ENCODE measurements at places on chromosomes 1 and 21.

DNA sequence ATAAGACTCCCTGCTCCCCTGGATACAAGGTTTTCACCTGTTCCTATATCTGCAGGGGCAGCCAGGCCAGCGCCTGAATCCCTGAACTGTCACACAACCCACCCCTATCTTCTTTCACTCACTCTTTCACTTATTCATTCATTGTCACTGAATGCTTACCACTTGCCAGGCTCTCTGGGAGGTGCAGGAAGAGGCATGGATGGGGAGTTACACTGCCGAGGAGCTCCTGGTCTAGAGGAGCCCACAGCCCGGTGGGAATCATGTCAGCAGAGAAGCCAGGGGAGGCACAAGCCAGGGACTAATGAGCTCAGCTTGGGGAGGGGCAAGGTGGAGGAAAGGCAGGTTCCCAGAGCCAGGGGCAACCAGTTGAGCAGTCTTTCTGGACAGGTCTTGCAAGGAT, 155.8 kb downstream of the TRABD2B start:
- DNase-seq, result no peak

DNA sequence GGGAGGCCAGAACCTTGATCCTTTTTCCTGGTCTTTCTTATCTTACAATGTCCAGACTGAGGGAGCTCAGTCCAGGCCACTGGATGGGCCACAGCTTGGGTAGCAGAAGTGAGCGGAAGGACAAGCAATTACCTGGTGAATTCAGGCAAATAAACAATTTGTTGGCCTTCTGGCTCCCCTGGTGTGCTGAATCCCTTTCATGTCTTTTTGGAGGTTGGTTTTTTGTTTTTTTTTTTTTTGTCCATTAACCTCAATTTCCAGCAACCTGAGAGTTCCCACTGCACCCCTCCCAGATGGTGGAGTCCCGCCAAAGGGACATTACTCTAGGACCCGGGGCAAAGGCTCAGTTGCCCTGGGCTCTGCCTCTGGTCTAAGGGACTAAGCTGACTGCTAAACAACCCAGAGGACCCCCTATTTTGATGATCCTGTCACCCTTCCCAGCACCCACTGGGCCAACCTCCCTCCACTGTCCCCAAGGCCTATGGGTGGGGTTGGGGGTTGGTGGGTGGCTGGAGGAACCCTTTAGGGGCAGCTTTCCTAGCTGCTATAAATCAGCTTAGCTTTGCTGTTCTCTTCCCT, 85.5 kb downstream of the KCND3 start:
- no peak for DNase-seq

- no peak for DNase-seq
Observed at GRCh38 chr1:19557609-19558051, 72.3 kb upstream of the CAPZB start.

GRCh38 chr1:119467857-119468668, 38.9 kb upstream of the HSD3B1 start:
- no peak for DNase-seq

DNA sequence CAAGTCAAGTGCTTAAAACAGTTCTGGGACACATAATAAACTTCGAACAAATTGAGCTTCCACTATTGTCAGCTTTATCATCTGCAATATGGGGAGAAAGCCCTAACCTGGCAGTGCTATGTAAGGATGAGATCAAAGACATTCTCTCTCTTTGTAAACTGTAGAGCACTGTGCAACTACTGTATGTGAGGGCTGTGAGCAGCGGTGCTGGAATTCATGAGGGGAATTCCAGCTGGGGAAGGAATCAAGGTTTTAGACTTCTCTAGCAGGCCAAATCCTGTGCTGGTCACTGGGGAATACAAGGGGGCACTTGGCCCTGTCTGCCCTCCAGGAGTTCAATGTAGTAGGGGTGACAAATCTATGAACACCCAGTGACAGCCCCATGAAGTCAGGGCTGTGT, 9.3 kb downstream of the FAM151A start:
- DNase-seq, result no peak

DNA sequence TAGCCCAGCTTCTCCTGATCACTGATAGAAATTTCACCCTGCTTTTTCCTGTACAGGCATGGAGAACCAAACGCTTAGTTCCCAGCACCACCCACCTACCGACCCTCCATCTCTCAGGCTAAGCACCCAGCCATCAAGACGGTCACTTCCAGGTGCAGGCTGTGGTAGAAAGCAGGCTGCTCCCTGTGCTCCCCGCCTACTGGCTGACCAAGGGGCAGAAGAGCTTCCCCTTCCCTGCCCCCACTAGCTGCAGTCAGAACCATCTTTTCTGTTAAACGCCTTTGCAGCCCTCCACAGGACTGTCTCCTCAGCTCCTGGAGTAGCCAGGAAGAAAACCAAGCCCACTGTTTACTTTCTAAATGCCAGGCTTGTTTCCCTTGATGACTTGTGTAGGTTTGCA, 23.0 kb downstream of the SPATA46 start:
- DNase-seq, result no peak

DNA sequence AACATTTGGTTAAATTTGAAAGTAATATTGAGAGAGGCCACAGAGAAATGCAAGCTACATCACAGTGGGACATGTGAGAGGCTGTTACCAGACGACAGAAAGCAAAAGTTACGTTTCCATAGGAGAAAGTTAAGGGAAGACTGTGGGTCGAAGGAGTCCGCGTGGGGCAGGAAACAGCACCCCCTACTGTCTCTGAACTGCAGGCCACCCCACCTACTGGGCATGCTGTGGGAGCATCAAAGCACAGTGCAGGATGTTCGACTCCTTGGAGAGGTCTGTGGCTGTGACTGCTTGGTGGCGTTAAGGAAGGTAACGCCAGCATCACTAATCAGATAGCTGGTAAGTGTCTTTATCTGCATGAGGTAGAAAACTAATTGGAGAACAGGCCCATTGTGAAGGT, 123.9 kb downstream of the PTBP2 start:
- DNase-seq, result no peak

DNA sequence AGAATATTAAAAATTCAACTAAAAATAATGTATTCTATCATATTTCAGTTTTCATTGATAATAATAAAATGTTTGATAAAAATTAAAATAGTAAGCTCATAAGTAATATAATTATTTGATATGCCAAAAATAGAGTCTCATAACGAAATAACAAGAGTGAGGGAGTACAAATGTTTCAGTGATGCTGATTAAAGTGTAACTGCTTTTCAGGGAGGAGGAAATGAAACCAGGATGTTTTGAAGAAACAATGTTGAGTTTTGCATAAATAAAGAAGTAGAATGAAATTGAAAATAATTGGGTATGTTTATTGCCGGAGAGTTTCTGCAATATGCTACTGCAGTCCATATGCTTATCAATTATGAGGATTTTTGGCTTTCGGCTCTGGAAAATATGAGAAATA, 1159.8 kb upstream of the ADGRL2 start:
- no peak for DNase-seq

DNA sequence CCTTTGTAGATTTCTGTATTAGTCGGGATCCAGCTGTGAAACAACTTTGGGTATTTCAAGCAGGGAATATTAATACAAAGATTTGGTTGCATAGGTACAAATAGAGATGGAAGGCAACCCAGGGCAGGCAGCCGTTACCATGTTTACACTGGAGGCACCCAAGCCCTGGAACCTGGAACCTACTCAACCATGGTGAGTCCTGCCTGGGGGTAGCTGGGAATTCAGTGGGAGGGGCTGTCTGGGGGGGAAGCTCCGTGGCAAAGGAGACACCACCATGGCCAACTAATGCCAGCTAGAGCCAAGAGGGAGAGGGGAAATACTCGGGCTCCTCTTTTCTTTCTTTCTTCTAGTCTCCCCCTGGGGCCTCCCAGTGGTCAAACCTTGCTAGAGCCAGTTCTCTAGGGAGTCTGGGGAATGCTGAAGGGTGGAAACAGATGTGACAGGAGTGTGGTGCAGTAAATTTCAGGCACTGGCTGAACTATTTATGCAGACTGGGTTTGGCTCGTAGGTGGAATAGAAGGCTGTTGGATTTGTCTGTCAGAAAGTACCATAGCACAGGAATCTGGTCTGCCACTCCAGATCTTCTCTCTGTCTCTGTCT, 91.9 kb upstream of the CACNA1E start:
- no peak for DNase-seq

- DNase-seq, result no peak
Observed at GRCh38 chr1:167210966-167211674, 9.6 kb upstream of the POU2F1 start.

- DNase-seq, result no peak
Observed at GRCh38 chr1:192639607-192640368, 3.8 kb downstream of the RGS13 start.

GRCh38 chr1:185373813-185374529, 56.9 kb upstream of the IVNS1ABP start:
- DNase-seq, result no peak

- no peak for DNase-seq
Observed at GRCh38 chr1:6384962-6385361, 8.6 kb downstream of the ACOT7 start.

GRCh38 chr1:4847711-4848110, 193.3 kb downstream of the AJAP1 start:
- no peak for DNase-seq

- DNase-seq, result no peak
Observed at GRCh38 chr1:30129001-30129408, 594.4 kb downstream of the MATN1 start.

DNA sequence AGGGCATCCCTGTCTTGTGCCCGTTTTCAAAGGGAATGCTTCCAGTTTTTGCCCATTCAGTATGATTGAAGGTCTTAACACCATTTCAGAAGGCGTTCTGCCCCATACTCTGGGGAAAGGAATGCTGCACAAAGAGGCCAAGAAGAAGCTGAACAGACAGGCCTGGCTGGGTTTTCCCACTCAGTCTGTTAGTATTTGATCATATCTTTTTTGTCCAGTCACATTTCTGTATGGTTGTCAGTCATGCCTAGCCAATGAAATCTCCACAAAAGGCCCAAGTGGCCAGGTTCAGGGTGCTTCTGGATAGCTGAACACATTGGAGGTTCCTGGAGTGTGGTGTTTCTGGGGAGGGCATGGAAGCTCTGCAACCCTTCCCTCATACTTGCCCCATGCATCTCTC, 72.1 kb downstream of the NEK7 start:
- no peak for DNase-seq

GRCh38 chr1:26089125-26089524, 21.7 kb upstream of the TRIM63 start:
- DNase-seq, result no peak

- DNase-seq, result no peak
Observed at GRCh38 chr1:40245686-40246085, 2.1 kb upstream of the TMCO2 start.

- DNase-seq, result no peak
Observed at GRCh38 chr1:165288350-165289120, 68.0 kb downstream of the LMX1A start.

GRCh38 chr1:213394837-213395236, 343.8 kb downstream of the RPS6KC1 start:
- no peak for DNase-seq

DNA sequence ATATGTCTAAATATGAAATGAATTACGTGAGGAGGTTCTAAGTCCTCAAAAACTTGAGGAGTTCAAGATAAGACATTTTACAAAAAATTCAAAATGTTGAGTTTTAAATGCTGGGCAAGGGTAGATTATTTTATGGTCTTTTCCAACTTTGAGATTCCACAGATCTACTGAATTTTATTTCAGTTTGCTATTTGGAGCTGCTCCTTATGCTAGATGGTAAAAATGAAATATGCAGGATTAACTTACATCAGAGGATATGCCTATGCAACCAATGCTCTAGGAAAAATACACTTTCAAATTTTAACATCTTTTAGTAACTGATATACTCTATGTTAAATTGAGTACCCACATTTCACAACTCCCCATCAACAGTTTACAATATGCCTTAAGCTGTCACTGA, 83.1 kb downstream of the SCMH1 start:
- DNase-seq, result no peak

- no peak for DNase-seq
Observed at GRCh38 chr1:73627723-73628122, 570.3 kb downstream of the LRRIQ3 start.

- no peak for DNase-seq
Observed at GRCh38 chr1:85015826-85016225, 18.9 kb upstream of the MCOLN2 start.

DNA sequence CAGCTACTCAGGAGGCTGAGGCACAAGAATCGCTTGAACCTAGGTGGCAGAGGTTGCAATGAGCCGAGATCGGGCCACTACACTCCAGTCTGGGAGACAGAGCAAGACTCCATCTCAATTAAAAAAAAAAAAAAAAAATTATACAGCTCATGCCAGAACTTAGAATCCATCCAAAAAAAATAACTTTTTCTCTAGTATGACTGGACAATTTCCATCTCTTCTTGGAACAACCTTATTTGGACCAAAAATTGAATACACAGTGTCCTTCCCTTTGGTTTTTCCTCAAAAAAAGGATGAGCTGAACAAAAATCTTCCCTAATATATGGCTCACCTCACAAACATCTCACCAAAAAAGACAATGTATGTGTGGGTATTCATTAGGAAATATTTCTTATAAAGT, 73.7 kb downstream of the TOR3A start:
- DNase-seq, result no peak

DNA sequence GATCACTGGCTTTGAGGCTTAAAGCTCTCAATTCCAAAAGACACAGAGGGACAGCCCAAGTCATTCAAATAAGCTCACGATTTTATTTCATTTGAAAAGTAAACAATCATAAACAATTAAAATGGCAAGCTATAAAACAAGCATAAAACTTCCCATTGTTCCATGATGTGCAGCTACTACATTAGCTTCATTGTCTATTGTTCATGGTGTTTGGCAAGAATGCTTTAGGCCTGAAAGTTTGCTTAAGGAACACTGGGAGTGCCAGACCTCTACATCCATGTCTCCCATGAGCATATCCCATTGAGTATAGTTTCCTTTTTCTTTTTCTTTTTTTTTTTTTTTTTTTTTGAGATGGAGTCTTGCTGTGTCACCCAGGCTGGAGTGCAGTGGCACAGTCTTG, 286.1 kb upstream of the ESRRG start:
- no peak for DNase-seq

DNA sequence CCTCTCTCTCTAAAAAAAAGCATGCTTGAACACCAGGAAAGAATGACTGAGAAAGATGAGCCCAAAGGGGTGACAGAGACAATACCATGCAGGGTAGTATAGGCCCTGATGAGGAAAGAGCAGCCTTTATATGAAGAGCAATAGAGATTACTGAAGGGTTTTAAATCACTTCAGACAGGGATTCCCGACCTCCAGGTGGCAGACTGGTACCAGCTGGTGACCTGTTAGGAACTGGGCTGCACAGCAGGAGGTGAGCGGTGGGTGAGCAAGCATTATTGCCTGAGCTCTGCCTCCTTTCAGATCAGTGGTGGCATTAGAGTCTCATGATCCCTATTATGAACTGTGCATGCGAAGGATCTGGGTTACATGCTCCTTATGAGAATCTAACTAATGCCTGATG, 30.8 kb upstream of the GTF2B start:
- DNase-seq, result no peak

Data from activated naive CD4-positive, alpha-beta T cell (primary cell).